ENCODE measurements at places on chromosomes 12 and 14.

DNA sequence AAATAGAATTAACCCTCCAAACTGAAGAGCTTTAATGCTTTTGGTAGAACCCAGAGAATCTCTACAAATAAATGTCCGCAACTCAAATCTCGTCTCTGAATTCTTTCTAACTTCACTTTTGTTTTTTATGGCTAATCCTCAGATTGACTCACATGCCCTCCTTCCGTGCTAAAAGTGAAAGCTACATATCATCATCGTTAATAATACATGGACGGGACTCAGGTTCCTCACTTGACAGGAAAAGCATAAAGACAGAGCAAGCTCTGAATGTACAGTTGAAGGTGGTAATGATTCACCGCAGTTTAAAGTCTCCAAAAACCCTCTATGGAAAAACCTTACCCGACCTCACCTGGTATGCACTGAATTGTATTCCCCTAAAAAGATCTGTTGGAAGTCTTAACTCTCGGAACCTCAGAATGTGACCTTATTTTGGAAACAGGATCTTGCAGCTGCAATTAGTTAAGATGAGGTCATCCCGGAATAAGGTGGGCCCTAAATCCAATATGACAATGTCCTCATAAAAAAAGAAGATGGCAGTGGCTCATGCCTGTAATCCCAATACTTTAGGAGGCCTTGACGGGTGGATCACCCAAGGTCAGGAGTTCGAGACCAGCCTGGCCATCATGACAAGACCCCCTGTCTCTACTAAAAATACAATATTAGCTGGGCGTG lies 147.4 kb upstream of the FOXN3 start:
- peak; percentile 17 for DNase-seq

DNA sequence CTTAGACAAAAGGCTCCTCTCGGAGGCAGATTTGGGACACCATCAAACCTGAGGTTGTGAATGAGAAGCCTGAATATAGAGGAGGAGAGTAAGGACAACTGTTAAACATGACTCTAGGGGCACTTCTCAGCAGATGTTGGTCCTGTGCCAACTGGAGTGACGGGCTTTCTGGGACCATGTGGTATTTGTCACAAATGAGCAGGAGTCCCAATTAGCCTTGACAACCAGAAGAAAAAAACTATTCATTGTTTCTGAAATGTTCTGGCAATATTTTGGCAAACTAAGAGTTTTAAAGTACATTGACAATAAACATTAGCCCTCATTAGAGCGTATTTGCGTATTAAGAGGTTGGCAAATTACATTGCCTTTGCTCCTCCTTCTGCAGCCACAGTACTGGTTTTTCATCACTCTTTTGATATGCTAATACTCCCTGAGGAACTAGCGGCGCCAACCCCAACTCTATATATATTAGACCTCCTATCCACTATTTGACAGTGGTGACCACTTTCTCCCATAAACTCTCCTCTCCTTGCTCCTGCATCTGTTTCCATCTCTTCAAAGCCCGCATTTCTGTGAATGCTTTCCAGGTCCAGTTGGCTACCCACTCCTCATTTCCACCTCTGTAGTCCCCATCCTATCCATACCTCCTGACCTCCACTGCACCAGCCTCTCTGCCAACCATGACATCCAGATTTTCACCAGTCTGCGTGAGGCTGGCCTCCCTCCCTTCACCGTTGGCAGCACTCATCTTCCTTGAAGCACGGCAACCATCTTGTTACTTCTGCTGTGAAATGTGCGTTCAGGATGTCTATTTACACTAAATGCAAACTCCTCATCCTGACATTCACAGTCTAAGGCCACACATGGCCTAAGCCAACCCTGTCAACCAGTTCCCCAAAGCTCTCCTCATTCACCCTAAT lies 100.7 kb downstream of the ZFC3H1 start:
- no peak for DNase-seq

GRCh38 chr14:94773061-94773648 lies 3.2 kb upstream of the GSC start:
- DNase-seq = no peak

GRCh38 chr12:120882055-120882555 lies 22.1 kb downstream of the SPPL3 start:
- no peak for DNase-seq

DNA sequence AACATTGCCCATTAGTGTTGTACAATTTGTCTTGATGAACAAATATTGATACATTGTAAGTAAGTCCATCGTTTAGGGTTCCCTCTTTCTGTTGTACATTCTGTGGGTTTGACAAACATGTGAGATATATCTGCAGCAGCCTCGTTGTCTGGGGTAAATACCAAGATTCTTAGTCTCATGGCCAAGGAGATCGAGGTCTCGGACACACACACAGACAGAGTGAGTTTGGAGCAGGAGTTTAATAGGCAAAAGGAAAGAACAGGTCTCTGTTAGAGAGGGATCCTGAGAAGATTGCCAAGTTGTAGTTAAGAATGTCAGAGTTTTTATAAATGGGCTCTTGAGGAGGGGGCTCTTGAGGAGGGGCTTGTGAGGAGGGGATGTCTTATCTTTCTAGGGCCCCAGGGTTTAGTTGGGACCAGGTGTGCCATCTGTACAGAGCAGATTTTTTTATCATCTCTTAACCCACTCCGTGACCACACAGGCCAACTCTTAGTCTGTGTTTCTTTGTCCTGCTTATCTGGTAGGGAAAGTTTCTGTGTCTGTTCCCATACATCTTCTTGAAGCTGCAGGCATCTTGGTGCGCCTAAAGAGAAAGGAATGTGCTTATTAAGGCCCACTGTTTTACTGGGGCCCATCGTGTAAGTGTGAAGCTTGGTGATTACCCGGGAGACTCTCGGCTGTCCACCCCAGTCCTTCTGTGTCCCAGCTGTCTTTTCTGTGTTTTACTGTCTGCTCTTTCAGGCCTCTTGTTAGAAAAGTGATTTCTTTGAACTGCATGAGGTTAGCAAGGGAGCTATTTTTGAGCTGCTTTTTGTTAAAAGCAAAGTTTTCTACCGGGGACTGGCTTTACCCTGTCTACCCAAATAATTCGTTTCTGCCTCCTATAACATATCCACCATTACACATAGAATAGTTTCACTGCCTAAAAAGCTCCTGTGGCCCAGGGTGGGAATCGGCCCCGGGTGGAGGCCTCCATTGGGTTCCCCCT lies 22.4 kb upstream of the CLEC2D start:
- DNase-seq = no peak
